ENCODE measurements at places on chromosomes 5 and 9. TPM values are rescaled to one million over a fixed set of nuclear protein-coding genes. Genes with fewer than 3 reads are reported as not detected.

The RNF145 gene
- 66.4 TPM for total RNA-seq

GRCh38 chr5:15124871-15125568 is 253.4 kb upstream of the ANKH start:
- no peak overlapping the region for H3K27ac ChIP-seq
- no peaks in the 10 kb centered on the region for H3K27me3 ChIP-seq
- H3K36me3 ChIP-seq = no peaks in the 10 kb centered on the region
- DNase-seq = no peak
- no peaks in the 10 kb centered on the region for H3K4me1 ChIP-seq
- no peak overlapping the region for H3K4me3 ChIP-seq

DNA sequence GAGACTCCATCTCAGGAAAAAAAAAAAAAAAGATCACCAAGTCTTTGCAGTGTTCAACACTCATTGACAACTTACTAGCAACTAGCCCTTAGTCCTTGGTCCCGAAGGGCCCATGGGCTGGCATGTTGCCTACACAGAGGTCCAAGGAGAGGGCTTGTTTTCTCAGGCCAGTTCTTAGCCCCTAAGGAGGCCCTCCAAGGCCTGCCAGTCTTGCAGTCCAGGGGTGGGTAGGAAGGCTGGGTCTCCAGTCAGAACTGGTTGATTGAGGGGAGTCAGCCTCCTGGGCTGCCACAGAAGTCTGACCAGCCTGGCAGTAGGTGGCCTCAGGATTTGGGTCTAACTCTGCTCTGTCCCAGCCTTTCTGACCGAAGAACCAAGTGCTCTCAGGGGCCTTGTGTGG is 32.7 kb downstream of the IER5L start:
- no peaks in the 10 kb centered on the region for H3K27me3 ChIP-seq
- H3K4me3 ChIP-seq = no peak overlapping the region
- peaks cover 6% of the 10 kb centered on the region for H3K36me3 ChIP-seq
- DNase-seq = no peak
- peak overlapping the region; percentile 79 for H3K27ac ChIP-seq

- H3K4me3 ChIP-seq = no peak overlapping the region
- no peak overlapping the region for H3K27ac ChIP-seq
- DNase-seq = no peak
- H3K36me3 ChIP-seq = no peaks in the 10 kb centered on the region
These were observed 218.2 kb downstream of the MAST4 start for GRCh38 chr5:66814146-66814991.

GRCh38 chr5:148020257-148020988 is 43.4 kb upstream of the SPINK5 start:
- no peaks in the 10 kb centered on the region for H3K4me1 ChIP-seq
- no peak overlapping the region for H3K27ac ChIP-seq
- no peaks in the 10 kb centered on the region for H3K27me3 ChIP-seq
- H3K36me3 ChIP-seq = peaks cover 7% of the 10 kb centered on the region
- H3K4me3 ChIP-seq = no peak overlapping the region

The RXRA gene
- 66.9 TPM for total RNA-seq

The LCN6 gene
- not detected for total RNA-seq

DNA sequence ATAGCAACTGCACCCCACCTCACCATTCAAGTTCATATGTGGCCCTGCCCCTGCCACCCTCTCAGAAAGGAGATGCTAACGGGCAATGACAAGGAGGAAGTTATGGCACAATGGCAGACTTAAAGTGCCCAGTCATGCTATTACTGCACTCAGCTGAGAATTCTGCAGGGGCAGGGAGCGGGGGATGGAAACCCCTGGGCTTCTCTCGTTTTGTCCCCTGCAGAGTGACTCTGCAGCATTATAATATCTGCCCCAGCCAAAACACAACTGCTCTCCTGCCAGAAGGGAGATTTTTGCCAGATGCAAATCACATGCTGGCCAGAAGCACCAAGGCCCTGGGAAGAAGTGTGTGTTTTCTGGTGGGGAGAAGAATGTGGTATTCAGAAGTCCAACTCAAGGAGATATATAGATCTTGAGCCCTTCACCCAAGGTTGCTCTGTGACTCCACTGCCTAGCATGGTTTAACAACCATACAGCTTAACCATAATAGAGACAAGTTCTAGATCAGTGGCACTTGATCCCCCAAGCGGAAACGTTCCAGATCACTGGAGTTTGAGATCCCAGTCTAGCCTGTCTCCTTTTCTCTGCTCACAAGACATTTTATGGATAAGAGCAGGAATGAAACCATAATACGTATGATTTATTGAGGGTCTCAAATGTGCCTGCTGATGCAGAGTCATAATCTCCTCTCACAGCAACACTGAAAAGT is 207.0 kb upstream of the MAP3K1 start:
- H3K36me3 ChIP-seq = no peaks in the 10 kb centered on the region
- H3K4me3 ChIP-seq = no peak overlapping the region
- no peaks in the 10 kb centered on the region for H3K27me3 ChIP-seq

GRCh38 chr5:137496919-137497318 is 2.2 kb downstream of the SPOCK1 start:
- no peak for DNase-seq
- peak overlapping the region; percentile 70 for H3K4me3 ChIP-seq
- peaks cover 42% of the 10 kb centered on the region for H3K27me3 ChIP-seq
- no peaks in the 10 kb centered on the region for H3K36me3 ChIP-seq
- H3K4me1 ChIP-seq = no peaks in the 10 kb centered on the region

GRCh38 chr9:92440751-92441046 is 16.4 kb upstream of the OMD start:
- no peak for DNase-seq
- no peaks in the 10 kb centered on the region for H3K36me3 ChIP-seq
- H3K4me3 ChIP-seq = no peak overlapping the region
- H3K27me3 ChIP-seq = no peaks in the 10 kb centered on the region
- H3K4me1 ChIP-seq = no peaks in the 10 kb centered on the region

The C5orf34 gene
- 2.0 TPM for total RNA-seq

GRCh38 chr9:107721705-107722245 is 232.2 kb upstream of the KLF4 start:
- H3K36me3 ChIP-seq = no peaks in the 10 kb centered on the region
- peaks cover 6% of the 10 kb centered on the region for H3K27me3 ChIP-seq
- no peak for DNase-seq
- no peak overlapping the region for H3K27ac ChIP-seq

The PCDHAC1 gene
- 6.7 TPM for total RNA-seq

The ADGRV1 gene
- 13.6 TPM for total RNA-seq

DNA sequence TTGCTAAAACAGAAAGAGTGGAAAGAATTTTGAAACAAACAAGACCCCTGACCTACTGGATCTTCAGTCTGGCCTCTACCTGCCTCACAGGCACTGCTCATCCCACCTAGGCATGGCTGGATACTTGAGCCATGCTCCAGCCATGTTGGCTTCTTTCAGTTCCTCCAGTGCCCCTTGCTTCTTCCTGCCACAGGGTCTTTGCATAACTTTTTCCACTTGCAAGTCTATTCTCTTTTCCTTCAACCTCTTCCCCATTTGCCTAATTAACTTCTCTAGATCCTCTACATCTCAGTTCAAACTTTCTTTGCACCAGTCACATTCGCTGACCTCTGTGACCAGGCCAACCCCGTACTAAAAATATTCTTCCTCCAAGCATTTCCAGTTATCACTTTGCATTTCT is 50.4 kb downstream of the STARD4 start:
- H3K27ac ChIP-seq = no peak overlapping the region
- H3K27me3 ChIP-seq = no peaks in the 10 kb centered on the region
- no peaks in the 10 kb centered on the region for H3K36me3 ChIP-seq
- H3K4me1 ChIP-seq = no peaks in the 10 kb centered on the region
- H3K4me3 ChIP-seq = no peak overlapping the region

- no peaks in the 10 kb centered on the region for H3K27me3 ChIP-seq
- H3K4me1 ChIP-seq = no peaks in the 10 kb centered on the region
- no peak overlapping the region for H3K27ac ChIP-seq
- no peaks in the 10 kb centered on the region for H3K36me3 ChIP-seq
- H3K4me3 ChIP-seq = no peak overlapping the region
These were observed 6.7 kb upstream of the WNT8A start for GRCh38 chr5:138077064-138077696.

- peaks cover 51% of the 10 kb centered on the region for H3K4me1 ChIP-seq
- peaks cover 5% of the 10 kb centered on the region for H3K36me3 ChIP-seq
- H3K27me3 ChIP-seq = peaks cover 3% of the 10 kb centered on the region
- no peak overlapping the region for H3K4me3 ChIP-seq
- no peak for DNase-seq
These were observed 53.6 kb downstream of the SAXO1 start for GRCh38 chr9:18979367-18979766.

The ADAMTS13 gene
- 12.9 TPM for total RNA-seq

The OTULIN gene
- total RNA-seq = 31.1 TPM

The DIPK1B gene
- 40.8 TPM for total RNA-seq

GRCh38 chr9:99411479-99412115 is 189.5 kb downstream of the SEC61B start:
- DNase-seq = no peak
- H3K27ac ChIP-seq = no peak overlapping the region
- no peaks in the 10 kb centered on the region for H3K27me3 ChIP-seq
- no peak overlapping the region for H3K4me3 ChIP-seq
- H3K4me1 ChIP-seq = peaks cover 7% of the 10 kb centered on the region

DNA sequence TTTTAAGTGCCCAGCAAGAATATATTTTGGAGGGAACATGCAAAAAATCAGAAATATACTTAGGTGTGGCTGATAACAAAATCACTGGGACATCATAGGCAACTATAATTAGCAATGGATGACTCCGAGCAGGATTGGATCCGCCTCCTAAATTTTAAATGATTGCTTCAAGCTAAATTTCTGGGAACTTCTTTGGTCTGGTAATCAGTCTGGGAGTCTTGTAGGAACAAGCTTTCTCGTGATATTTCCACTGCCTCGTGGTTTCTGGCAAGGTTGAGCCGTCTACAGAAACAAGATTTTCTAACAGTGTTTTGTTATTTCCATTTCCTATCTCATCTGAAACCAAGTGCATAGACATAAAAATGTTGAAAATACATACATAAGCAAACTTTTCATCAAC is 232.6 kb downstream of the BNC2 start:
- H3K4me1 ChIP-seq = peaks cover 29% of the 10 kb centered on the region
- H3K27ac ChIP-seq = peak overlapping the region; percentile 50
- DNase-seq = no peak
- H3K36me3 ChIP-seq = no peaks in the 10 kb centered on the region
- no peaks in the 10 kb centered on the region for H3K27me3 ChIP-seq
